CD4-positive, alpha-beta memory T cell (primary cell): ENCODE measurements at places on chromosomes 5 and 9.

GRCh38 chr9:113536166-113536482 is 72.6 kb downstream of the RGS3 start:
- no peak for DNase-seq

DNA sequence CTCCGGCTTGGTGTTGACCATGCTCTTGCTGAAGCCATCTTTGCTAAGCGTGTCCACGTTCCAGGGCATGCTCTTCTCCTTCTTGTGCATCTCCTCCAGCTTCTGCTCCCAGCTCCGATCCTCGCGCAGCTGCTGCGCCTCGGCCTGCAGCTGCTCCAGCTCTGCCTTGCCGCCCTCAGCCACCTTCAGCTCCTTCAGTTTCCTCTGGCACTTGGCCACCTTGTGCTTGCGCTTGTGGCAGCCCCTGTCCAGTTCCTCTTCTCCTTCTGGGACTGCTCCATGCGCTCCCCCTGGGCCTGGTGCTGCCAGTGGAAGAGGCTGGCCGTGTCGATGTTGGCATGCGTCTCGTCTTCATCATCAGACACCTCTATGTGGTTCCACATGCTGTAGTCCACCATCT is 128.3 kb upstream of the CLINT1 start:
- DNase-seq: no peak

DNA sequence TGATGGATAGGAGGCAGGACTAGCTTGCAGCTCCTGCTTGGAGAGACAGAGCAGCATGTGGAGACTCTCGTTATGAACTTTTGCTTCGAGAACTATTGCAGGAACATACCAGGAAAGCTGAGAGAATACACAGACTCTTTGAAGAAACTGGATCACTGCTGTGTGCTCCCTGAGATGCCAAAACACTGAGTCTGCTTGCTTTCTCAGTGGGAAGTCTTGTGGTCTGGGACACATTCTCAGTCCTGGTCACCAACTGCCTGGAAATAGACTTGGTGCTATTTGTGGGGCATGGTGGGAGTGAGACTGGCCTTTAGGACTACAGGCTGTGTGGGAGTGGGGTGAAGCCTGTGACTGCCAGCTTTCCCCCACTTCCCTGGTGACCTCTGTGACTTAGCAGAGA is 252.6 kb downstream of the MED10 start:
- DNase-seq: no peak

GRCh38 chr9:16434526-16434925 is 435.9 kb downstream of the BNC2 start:
- DNase-seq: no peak

DNA sequence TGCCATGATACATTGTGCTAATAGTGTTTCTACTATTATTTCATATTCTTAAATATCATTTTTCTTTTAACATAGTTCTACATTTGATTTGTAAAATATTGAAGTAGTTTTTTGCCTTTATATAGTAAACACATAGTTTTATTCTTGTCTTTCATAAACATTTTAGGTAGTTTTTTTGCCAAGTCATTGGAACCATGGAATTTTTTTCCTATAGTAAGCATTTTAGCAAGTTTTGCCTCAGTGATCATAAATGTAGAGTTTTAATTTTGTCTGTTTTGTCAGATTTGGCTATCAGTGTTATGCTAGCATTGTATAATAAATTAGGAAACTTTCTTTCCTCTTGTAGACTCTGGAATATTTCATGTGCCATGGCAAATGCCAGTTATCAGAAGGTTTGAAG is 137.1 kb upstream of the LPAR1 start:
- no peak for DNase-seq

DNA sequence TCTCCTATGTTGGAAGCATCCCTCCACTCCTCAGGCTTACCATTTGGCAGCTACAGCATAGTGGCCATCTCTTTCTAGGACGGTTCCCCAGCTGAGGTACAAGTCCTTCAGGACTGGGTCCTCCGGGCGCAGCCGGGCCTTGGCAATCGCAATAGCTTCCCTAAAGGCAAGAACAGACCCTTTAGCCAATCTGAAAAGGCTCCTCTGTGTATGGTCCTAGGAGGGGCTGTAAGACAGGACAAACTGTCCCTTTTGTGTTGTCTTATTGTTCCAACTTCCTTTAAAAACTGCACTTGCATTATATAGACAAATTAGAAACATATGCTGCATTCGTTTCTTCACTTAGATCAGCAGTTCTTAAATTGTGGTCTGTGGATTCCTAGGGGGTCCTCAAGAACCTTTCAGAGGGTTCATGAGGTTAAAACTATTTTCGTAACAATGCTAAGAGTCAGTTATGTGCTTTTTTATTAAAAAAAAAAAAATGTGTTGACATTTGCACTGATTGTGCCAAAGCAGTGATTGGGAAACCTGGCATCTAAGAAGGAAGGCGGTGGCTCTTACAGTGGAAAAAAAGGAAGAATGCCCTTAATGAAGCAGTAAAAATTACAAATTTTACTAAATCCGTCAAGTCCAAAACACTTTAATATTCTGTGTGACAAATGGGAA is 38.7 kb downstream of the GEMIN5 start:
- no peak for DNase-seq

DNA sequence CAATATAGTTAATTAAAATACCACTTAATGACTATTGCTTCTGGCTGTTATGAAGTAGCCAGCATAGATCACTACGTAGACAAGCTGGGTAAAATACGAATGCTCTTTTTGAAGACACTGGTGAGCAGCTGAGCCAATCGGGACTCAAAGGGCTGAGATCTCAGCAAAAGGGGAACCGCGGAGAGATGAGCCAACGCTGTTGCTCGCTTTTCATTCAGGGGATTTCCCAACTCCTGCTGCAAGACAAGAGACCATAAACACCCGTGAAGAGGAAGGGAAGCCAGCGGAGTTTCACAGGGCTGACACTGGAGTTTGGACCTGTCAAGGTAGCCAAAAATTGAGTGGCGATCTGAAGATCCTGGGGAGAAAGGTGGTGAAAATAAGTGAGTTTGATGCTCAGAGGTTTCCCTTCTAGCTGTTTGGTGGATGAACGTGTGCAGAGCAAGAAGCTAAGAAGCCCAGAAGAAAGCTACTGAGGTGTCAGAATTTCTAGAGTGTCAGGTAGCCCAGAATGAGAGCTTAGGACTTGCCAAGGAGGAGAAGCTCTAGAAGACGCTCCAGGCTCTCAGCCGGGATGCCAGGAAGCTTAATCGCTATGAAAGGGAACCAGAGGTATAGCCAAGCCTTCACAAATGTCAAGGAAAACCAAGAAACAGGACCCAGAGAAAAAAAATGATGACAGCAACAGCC is 79.6 kb upstream of the RNU6ATAC start:
- DNase-seq: peak; percentile 28

DNA sequence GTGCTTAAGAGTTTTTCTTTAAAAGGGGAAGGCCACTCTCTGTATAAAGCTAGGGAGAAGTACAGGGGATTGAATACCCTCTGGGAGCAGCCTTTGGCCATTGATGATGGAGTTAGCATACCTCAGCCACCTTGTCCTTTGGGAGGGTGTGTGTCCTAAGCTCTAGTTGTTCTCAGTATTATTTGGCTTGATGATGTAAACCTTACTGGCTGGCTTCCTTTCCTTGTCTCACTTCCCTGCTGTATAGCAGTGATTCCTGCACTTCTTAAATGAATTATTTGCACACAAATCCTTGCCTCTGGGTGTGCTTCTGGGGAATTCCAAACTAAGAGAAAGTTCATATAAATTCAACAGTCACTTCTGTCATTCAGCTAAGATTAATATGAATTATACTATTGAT is 234.9 kb upstream of the RIOK2 start:
- no peak for DNase-seq

- no peak for DNase-seq
These were observed 131.1 kb downstream of the ACTL7B start for GRCh38 chr9:108724652-108725051.

- no peak for DNase-seq
These were observed 38.8 kb downstream of the SFXN1 start for GRCh38 chr5:175516933-175517823.

- no peak for DNase-seq
These were observed 58.8 kb upstream of the IGFBPL1 start for GRCh38 chr9:38482918-38483592.

DNA sequence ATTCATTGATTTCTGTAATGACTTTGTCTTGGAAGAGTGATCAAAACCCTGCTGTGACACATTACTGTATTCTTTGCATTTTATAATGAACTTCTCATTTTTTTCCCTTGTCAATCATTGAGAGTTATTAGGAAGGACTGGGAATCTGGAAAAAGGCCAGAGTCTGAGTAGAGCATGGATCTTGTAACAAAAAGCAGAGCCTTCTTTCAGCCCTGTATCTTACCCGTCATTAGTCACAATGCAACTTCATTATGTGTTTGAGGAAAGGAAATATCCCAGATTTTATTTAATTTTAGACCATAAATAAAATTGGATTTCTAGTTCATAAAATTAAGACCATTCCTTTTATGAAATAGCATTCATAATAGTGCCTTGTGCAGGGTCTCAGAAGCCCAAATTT is 131.4 kb downstream of the ARHGEF28 start:
- DNase-seq: no peak
